ENCODE measurements at places on chromosomes 2 and 18.

GRCh38 chr18:46751882-46752281 lies 5.0 kb downstream of the ST8SIA5 start:
- no peak for DNase-seq

DNA sequence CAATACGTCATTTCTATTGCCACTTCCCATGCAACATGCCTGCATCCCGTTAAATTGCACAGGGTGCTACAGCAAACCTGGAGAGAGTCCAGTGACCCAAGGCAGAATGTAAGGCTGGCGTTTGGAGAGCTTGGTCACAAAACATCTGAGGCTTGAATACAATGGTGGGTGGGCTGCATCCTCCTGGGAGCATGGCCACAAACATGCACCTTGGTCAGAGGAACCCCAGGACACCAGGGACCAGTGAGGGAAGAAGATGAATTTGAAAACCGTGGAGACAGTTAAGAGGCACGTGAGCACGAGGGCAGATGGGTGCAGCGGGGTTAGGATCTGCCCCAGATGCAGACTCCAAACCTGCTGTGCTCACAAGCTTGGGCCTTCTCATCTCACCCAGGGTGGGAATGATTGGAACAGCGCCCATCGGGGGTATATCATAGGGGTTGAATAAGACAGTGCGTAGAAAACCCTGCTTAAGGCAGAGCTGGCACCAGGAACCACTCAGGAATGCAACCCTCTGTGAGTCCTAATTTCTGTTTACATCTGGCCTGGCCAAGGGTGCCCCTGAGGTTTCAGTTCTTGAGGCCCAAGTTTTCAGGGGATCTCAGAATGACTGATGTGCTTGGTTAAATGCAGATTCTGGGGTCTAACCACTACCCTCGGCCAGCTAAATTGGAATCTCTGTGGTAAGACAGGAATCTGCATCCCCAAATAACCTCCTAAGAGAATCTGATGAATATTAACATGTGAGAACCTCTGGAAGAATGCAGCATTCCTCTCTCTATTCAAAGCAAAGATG lies 97.2 kb downstream of the ARL4C start:
- DNase-seq, result no peak

GRCh38 chr2:239445771-239446524 lies 45.1 kb upstream of the HDAC4 start:
- DNase-seq, result no peak

GRCh38 chr18:37476182-37476581 lies 89.4 kb downstream of the CELF4 start:
- no peak for DNase-seq

- no peak for DNase-seq
Measured at GRCh38 chr2:4914551-4914950, 777.6 kb upstream of the SOX11 start.

DNA sequence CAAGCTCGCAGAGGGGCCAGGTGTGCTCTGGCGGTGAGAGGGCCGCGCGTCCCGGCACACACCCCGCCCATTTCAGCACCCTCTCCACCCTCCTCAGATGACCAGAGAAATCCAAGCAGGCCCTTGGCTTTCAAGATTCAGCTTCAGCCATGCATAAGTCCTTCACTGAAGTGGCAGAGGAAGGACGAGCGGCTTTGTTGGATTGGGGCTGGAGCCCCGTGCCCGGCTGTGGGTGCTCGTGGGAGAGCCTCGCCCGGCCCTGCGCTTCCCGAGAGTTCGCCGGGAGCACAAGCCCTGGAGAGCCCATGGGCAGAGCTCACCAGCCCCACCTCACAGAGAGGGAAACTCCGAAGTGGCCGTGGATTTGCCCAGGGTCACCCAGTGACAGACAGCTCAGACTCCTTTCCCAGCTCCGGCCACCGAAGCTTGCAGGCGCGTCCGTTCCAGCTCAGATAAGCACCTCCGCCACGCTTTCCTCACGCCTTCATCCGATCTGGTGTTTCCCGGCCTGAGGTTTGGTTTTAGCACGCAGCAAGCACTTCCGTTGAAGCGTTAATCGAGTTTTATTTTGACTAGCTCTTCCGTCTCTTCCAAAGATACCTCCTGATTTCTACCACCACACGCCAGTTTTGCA lies 45.6 kb upstream of the MTCL1 start:
- no peak for DNase-seq

GRCh38 chr2:111168528-111169239 lies 48.0 kb downstream of the BCL2L11 start:
- no peak for DNase-seq

- DNase-seq, result no peak
Measured at GRCh38 chr2:38467768-38468455, 90.8 kb upstream of the ATL2 start.

- no peak for DNase-seq
Measured at GRCh38 chr2:102061962-102062795, 70.4 kb downstream of the IL1R2 start.

GRCh38 chr2:174412256-174412655 lies 16.7 kb downstream of the SCRN3 start:
- no peak for DNase-seq

DNA sequence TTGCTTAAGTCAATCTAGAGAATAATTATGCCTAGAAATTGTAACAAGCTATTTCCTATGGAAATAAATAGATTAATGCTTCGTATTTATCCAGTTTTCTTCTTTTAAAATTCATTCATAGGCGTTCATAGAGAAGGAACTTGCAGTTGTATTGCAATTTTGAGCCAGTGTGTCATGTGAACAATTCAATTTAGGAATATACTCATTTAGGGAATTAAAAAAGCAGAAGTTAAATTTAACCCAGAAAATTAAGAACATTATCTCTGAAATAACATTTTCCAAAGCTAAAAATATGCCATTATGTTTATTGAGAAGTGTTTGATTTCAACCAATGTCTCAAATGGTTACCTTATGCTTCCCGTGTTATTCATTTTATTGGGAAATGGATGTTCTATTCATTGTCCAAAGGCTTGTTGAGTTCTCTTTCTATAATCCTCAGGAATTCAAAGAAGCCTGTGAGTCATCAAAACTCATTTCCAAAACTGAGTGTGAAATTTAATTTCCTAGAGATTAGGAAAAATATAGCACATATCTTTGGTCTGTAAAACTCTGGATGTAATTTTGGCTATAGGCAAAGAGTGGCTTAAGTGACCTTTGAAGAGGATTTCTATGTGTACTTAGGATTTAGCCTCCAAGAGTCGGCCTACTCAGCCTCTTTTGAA lies 99.7 kb downstream of the SLC8A1 start:
- no peak for DNase-seq

Measured in stimulated activated CD8-positive, alpha-beta memory T cell treated with anti-CD3 and anti-CD28 coated beads, Interleukin-7, amount 100 ng/mL, for 1 hour (primary cell).